Left forelimb (tissue), 1 donor: ENCODE measurements at places on chromosomes 6 and 20.

DNA sequence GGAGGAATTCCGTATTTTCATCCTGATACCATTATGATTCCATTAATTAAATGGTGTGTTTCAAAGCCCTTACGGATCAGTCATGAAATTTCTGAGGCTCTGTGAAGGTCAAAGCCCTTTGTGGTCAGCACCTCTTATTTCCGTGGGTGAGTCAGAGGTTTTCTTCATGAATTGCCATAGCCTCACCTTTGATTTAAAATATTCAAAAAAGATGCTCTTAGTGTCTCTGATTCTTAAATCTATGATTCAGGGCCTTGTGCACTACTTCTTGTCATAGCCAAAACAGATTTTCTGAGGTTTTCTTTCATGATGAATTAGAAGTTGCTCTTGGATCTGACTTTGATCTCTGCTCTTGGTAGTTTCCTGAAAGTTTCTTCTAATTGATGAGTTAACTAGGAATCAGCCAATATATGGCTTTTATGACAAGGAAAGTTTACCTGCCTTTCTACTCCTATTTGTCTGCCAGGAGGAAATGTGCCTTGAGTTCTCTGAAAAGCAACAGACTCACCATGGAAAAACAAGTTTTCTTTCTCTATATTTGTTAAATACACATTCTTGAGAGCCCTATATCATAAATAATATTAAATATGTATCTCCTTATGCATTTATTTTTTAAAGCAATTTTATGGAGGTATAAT, 613.0 kb downstream of the UTRN start:
- no peak for DNase-seq

DNA sequence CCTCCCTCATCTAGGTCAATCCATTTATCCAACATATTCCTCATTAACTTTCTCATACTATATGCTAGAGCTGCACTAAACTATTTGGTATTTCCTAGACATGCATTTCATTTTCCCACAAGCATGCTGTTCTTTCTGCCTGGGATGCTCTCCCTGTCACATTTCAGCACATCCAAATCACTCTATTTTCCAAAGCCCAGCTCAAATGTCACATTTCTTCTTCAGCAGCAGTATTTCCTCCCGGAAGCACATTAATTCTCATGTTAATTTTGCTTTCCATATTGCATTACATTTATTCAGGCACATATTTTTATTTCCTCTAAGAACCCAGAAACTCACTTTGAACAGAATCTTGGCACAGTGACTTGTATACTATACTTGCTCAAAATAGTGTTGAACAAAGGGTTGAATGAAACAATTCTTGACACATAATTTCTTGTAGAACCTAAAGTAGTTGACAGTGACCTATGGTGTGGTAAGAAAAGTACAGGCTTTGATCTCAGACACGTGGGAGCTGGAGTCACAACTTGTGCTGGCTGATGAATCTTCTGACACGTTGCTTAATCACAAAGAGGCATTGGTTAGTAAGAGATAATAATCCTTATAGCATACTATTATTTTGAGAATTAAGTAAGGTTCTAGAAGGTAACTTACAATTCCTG, 30.8 kb upstream of the CD2AP start:
- DNase-seq = no peak

DNA sequence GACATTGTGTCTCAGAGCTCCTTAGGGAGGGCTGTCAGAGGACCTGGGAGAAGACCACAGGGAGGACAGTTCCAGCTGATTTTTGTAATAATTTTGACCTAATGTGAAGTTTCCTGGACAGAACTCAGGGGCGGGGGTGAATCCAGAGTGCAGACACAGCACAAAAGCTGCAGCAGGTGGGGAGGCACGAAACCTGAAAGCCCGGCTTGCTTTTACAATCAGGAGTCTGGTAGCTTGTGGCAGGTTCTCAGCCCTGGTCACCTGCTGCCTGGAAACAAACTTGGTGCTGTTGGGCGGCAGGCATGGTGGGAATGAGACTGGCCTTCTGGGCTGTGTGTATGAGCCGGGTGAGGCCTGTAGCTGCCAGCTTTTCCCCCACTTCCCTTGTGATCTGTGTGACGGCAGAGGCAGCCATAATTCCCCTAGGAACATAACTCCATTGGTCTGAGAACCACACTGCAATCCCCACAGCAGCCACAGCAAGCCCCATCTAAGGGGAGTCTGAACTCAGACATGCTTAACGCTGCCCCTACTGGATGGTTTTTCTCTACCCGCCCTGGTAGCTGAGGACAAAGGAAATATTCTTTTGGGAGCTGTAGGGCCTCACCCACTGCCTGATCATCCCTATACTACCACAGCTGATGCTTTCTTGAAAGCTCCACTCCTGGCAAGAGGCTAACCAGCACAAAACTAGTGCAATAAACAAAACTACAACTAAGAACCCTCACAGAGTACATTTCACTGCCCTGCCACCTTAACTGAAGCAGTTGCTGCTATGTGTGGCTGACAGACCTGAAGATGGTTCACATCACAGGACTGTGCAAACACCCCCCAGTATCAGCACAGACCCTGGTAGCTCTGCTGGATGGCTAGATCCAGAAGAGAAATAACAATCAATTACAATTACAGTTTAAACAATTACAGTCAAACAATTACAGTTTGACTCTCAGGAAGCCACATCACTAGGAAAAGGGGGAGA, 1055.1 kb upstream of the GJE1 start:
- no peak for DNase-seq

DNA sequence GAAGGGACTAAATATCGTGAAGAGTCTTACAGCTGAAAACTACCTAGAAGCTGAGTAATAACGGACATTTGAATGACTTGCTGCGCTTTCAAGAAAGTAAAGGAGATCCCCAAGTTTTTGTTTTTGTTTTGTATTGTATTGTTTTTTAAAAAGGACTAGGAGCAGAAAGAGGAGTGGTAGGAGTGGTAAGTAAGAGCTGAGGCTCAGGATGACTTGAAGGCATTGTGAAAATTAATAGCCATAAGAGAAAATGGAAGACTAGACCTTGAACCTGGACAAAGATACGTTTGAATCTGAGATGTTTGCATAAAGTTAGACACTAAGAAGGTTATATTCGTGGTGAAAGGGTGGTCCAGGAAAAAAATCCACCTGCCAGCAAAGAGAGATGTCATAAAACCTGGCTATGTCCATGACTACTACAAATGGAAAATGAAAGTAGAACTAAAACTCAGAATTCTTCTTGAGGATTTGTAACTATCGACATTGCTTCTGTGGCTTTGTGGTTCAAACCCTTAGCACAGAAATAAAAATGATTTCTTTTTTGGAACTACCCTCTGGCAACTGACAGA, 824.8 kb upstream of the FLRT3 start:
- no peak for DNase-seq

- no peak for DNase-seq
Observed at GRCh38 chr6:79307321-79308036, 73.0 kb upstream of the HMGN3 start.

DNA sequence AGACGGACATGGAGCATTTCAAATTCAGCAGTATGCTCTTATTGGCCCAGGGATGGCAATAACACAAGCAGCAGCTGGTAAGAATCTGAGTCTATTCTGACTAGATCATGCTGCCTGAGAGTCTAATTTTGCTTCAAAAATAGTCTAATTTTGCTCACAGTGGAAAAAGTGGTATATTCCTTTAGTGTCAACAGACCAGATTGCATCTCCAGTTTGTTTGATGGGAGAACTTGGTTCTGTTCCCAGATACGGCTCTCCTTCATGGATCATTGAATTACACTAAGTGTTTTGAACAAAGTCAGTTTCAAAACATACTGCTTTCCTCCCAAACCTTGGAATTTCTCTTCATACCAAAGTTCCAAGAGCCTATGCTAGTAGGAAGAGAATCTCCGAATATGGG, 586.1 kb downstream of the RNF144B start:
- no peak for DNase-seq

- DNase-seq = no peak
Observed at GRCh38 chr20:14291502-14291901, 45.9 kb downstream of the FLRT3 start.

GRCh38 chr6:38498805-38499445, 140.8 kb downstream of the BTBD9 start:
- no peak for DNase-seq

DNA sequence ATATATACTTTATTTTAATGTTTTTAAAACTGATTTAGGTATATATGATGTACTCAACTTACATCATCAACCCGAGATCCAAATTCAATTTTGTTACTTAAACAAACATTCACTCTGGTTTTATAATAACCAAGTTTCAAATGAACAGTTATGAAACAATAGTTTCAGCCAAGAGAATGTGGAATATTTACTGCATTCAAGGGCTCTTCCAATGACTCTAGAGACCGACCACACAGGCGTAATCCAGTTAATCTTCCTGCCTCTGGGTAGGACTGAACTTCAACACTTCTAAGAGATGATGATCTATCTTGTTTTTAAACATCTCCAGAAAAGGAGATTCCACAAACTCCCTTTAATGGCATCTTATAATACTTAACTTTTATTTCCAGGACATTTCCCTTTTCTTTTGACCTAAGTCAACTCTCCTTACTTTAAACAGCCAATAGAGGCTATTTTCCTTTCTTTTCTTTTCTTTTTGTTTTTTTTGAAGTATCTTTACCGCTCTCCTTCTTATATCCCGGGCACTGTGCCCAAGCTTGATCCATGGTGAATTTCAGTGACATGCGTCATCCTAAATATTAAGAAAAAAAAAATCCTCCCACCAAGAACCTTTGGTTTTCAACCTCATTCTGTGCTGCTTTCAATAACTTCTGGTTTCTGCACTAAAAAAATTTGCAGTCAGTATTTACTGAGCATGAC, 110.1 kb downstream of the KIF13A start:
- DNase-seq = no peak

GRCh38 chr6:32761548-32761947, 1.8 kb downstream of the HLA-DQB2 start:
- DNase-seq = no peak

GRCh38 chr6:170210026-170210390, 80.9 kb downstream of the DLL1 start:
- DNase-seq = peak; percentile 25

- no peak for DNase-seq
Observed at GRCh38 chr20:36607586-36608387, 2.2 kb downstream of the RAB5IF start.

DNA sequence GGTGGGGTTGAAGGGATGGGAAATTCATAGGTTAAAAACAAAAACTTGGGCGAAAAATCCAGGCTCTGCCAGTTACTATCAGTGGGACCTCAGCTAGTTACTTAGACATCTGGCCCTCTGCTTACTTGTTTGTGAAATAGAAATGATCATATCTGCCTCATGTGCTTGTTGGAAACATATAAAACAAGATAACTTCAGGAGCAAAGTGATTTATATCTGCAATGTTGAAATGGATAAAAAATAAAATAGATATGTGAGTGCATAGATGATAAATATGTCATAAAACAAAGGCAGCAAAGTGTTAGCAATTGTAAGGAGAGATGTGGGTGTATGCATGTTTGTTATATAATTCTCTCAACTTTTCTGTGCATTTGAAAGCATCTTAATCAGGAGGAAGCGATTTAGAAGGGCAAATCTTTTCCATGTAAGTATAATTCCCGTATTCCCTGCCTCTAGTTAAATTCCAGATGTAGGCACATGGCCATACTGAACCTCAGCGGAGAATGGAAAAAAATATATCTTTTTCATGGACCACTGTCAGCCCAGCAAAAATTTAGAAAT, 579.0 kb upstream of the FLRT3 start:
- no peak for DNase-seq

GRCh38 chr20:6976106-6976900, 208.8 kb downstream of the BMP2 start:
- DNase-seq = no peak

- DNase-seq = no peak
Observed at GRCh38 chr6:102026649-102027048, 633.1 kb downstream of the GRIK2 start.

- DNase-seq = no peak
Observed at GRCh38 chr20:16352321-16352720, 220.9 kb downstream of the KIF16B start.

GRCh38 chr6:141437685-141438084, 695.0 kb upstream of the GJE1 start:
- DNase-seq = no peak

DNA sequence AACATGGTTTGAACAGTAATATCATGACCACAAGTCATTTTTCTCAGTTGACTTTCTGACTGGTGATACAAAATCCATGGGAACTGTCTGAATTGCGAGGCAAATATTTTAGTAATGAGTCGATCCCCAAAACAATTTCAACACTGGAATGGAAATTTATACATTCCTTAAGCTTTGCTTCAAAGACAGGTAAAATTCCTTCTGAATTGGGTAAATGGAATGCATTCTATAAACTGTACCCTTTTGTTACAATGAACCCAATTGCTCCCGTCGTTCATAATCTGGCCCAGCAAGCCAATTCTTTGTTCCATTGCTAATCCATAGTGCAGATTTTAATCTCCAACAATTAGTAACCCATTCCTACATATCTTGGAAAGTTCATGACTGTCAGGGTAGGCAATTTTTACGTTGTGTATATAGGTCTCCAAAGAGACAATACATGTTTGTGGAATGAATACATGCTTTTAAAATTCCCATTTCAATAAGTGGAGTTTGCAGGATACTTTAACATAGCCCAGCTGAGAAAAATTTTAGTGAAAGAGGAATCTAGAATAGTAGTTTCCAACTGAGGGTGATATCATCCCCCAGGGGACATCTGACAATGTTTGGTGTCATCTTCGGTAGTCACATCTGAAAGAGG, 32.7 kb downstream of the CYP24A1 start:
- no peak for DNase-seq

GRCh38 chr6:161013695-161014094, 22.1 kb downstream of the MAP3K4 start:
- DNase-seq = no peak

GRCh38 chr6:34657307-34657978, 39.1 kb downstream of the ILRUN start:
- no peak for DNase-seq

GRCh38 chr6:50610562-50610961, 102.8 kb upstream of the TFAP2D start:
- no peak for DNase-seq

DNA sequence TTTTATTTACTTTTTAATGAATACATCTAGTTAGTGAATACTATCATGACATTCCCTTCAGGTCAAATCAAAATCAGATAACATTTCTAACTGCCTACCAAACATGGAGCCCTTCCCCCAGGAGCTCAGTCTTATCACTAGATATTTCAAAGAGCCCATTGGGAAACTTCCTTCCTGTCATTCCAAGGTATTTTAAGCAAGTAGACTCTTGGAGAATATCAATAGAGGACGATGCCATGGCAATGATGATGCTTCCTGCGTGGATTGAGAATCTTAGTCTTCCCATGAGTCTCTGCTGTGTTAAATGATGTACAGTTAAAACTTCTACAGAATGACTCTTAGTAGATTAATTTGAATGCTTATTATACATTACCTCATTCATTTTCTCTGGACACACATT, 384.9 kb downstream of the CENPW start:
- DNase-seq = no peak

DNA sequence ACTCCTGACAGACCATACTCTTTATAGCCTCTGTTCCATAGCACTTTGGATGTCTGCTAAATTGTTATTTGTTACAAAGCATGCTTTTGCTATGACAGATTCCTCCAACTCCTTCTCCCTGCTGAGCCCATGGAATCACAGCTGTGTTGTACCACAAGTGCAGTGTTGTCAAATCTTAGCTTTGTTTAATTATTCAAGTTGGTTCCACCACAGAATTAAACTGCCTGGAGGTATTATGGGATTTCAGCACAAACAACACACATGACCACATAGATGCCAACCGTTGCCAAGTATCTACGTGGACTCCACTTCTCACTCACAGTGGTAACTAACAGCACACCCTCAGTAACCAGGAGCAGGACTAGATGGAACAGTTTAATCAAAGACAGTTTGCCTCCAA, 32.7 kb upstream of the MARCKS start:
- DNase-seq = no peak
